ENCODE measurements at places on chromosomes 2 and 18.

DNA sequence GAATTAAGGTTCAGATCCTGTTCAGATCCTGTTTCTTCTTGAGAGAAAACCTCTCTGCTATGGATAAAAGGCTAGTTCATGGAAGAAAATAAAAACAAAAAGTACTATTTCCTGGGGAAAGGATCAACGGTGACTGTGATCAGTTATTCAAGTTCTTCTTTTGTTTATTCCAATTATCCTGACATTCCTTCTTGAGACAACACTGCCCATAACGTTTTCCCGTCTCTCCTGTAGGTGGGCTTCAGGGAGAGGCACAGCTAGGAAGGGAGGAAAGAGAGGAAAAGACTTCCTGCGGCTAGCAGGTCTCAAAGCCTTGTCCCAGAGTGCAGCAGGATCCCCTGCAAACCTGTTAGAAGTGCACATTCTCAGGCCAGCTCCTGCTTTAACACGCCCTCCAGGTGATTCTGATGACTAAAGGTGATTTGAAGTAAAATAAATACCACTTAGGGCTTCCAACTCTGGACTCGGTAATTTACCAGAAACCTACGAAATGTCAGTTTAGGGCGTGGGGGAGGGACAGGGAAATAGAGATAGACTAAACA lies 4.5 kb upstream of the FHL2 start:
- DNase-seq = no peak

DNA sequence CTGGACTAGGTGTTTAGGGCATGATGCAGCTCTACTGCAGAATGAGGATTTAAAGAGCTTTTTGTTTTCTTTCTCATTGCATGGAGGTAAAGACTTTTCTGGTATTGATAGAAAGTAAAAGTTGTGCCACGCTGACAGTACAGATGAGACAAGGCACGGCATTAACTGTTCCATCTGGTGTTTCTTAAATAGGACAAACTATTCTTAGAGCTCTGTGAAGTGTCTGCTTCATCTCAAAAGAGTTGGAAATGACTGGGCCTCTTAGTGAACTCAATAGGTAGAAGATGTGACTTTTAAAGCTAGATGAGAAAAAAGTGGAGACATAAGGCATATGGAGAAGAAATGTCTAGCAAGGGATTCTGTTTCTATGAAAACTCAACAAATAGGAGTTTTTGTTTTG lies 321.8 kb downstream of the RPRM start:
- no peak for DNase-seq

DNA sequence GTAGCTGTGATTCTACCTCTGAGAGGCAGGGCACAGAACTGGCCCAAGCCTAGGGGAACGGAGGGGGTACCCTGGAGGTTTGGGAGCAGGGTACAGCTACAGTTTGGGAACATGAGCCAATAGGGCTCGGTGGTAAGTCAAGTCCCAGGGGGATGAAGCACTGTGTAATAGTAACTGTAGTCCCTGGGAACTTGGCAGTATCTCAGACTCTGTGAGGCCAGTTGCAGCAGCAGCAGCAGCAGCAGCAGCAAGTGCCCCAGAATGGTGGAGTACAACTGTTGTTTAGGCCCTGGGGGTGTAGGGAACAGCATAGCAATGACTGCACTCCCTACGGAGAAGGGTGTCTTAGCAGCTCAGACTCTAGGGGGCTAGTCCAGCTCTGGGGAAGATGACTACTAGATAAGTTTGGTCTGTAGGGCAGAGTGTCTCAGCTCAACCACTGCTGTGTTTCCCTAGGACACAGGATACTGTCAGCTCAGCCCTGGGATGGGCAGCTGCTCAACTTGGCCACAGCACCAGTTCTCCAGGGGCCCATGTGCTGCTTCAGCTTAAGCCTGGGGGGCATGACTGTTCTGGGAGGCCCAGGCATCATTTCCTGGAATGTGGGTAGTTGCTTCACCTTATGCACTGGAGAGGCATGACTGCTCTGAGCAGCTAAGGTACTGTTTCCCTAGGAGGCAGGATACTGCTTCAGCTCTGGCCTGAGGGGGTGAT lies 20.5 kb downstream of the CARF start:
- no peak for DNase-seq

DNA sequence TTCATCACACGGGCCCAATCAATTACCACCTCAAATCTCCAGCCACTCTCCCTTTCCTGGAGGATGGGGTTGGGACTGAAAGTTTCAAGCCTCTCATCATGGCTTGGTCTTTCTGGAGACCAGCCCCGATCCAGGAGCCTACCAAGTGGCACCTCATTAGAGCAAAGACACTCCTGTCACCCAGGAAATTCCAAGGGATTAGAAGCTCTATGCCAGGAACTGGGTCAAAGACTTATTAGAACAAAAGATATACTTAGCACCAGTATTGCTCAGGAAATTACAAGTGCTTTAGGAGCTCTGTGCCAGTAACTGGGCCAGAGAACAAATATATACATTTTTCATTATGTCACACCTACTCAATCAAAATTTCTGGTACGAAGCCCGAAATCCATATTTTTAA lies 14.3 kb downstream of the SLC25A52 start:
- DNase-seq = no peak

DNA sequence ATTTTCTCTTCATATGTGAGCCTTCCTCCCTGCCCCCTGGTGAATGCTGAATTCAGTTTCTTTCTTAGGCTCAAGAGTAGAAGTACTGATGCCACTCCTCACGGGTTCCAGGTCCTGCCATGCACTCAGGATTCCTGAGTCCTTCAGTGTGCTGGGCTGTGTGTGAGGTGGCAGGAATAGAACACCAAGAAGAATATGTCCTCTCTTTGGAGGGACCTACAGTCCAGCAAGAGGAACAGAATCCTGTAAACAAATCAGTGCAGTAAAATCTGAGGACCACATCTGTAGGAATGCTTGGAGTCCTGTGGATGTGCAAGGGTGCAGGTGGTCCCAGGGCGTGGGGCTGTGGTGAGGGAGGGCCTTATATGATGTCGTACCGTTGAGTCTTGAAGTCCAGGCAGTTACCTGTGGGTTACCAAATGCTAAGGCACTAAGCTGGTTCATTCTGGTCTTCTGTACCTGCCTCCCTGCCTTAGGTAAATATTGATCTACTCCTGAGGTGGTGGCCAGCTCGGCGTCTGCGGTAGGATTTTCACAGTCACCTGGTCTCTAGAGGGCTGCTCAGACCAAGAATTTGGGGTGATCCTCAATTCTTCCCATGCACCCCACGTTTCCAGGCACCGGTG lies 5.5 kb downstream of the ASAP2 start:
- DNase-seq = no peak

- no peak for DNase-seq
These were observed 35.5 kb downstream of the TMEFF2 start for GRCh38 chr2:192159208-192159607.

DNA sequence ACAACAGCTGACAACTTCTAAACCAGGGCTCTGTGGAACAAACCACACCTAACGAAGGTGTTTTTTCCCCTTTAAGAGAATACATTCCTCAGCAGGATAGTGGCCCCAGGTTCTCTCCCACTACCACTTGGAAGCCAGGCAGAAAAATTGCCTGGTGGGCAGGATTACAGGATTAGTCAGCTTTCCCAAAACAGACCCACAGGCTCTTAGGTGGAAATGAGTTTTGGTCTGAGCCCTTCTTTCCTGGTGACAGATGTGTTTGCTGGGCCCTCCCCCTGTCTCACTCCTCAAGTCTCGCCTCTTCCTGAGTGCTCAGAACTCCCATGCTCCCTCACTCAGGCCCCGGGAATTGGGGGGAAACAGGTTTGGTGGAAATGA lies 139.4 kb upstream of the HAAO start:
- no peak for DNase-seq

- DNase-seq = no peak
These were observed 119.4 kb downstream of the TMEM18 start for GRCh38 chr2:557635-558301.

GRCh38 chr2:120402067-120402433 lies 56.1 kb downstream of the INHBB start:
- no peak for DNase-seq

DNA sequence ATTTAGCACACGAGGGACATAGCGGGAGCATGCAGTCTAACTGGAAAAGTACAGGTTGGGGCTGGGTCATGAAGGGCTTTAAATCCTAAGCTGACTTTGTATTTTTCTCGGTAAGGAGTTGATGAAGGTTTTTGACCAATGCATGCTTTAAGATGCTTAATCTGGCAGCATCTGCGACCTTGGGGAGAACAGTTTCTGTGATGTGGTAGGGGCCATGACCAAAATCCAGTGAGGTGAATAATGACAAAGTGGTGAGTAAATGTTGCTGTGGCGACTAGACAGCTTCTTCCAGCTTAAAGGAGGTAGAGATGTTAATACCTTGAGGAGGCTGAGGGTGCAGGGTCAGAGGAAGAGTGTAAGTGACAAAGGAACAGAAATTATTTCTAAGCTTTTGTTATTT lies 174.6 kb upstream of the ALPP start:
- no peak for DNase-seq

- no peak for DNase-seq
These were observed 82.8 kb downstream of the LOXHD1 start for GRCh38 chr18:46574000-46574742.

- no peak for DNase-seq
These were observed 156.5 kb upstream of the TPO start for GRCh38 chr2:1256632-1257324.

- DNase-seq = no peak
These were observed 71.0 kb upstream of the RFX8 start for GRCh38 chr2:101545950-101546349.

- DNase-seq = no peak
These were observed 23.4 kb downstream of the MYO7B start for GRCh38 chr2:127558911-127559310.

DNA sequence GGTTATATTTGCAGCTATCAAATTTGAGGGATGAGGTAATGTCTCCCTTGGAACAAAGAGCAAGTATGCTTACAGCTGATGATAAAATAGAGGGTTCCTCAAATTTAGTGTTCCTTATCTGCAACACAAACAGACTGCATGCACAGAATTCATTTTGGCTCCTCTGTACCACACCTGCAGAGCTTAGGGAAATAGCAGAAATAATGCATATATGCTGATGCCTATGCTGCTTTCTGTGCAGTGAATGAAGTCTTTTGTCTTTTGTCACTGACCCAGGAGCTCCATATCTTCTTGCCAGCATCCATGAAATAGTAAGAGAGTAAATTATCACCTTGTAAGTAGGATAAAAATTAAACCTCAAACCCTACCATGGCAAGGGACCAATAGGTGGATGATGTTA lies 69.8 kb downstream of the NCKAP1 start:
- no peak for DNase-seq

- DNase-seq = no peak
These were observed 576.4 kb upstream of the PIK3C3 start for GRCh38 chr18:41378598-41378997.

DNA sequence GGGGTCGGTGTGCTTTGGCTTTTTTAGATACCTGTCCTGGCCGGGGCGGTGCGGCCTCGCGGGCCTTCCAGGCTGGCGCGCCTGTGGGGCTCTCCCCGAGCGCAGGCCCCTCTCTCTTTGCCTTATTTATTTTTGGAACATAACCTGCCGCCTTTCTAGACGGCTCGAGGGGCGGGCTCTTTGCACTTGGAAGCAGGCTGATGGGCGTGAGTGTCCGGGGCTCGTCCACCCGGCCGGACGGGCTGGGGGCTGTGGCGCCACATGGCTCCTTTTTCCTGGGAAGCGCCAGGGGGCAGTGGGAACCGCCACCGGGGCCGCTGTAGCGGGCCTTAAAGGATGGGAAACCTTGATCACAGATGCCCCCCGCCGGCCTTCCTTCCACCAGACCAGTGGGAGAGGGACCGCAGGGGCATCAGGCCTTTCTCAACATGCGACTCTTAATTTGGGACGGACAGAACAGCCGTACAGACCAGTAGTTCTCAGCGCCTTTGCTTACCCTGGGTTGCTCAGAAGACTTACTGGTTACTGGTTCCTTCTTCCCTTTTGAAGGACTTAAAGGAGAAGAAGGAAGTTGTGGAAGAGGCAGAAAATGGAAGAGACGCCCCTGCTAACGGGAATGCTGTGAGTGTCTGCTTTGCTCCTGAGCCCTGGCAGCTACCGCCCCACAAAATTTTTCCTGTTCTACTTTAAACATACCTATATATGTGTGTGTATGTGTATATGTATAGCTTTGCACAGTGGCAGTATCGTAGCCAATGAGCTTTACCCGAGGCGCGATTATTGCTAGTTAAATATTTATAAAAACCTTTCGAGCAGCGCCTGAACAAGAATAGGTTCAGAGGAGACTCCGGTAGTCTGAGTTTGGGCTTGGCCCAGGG lies 2.7 kb downstream of the PTMA start:
- no peak for DNase-seq

- no peak for DNase-seq
These were observed 26.5 kb upstream of the KCNS3 start for GRCh38 chr2:17851731-17852585.
